ENCODE measurements at places on chromosomes 4 and X.
A peak's percentile ranks its signal among the peaks of the same experiment; 100 is the strongest.

DNA sequence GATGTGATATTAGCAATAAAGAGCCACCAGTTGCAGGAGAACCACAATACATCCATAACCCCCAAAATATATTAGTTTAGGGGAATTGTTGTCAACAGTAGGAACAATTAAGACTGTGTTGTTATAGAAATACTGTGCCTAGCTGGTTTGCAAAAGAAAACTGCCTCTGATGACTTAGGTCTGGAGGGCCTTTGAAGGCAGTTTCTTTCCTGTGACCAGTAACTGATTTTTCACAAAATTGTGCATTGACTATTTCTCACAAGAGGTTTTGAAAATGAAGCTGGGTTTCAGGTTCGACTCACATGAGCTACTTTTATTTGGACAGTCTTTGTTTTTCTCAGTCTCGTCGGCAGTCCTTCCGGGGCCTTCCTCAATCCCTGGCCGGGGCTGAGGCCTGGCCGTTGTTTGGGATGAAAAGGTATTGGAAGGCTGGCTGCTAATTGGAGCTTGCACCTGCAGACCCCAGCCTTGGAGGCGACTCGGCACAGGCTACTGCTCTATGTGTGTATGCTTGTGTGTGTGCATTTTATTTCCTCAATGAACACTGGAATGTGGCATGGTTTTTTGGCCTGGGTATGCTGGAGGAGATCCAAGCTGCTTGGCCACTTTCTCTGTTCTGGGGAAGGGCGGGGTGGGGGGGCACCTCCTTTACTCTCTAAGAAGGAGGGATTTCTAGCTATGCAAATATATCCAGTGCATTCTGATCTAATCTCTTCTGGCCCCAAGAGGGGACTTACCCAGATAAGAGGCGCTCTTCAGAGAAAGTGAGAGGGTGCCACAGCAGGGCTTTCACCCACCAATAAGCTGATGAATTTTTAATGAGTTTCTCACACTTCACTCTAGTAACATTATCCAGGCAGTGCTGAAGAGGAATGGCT is 49.5 kb upstream of the LNX1 start:
- no peak for DNase-seq

GRCh38 chrX:6917666-6918065 is 229.8 kb upstream of the STS start:
- no peak for DNase-seq

GRCh38 chrX:107766470-107767150 is 9.0 kb downstream of the TSC22D3 start:
- no peak for DNase-seq

GRCh38 chrX:77930581-77930980 is 20.1 kb downstream of the ATP7A start:
- DNase-seq, result no peak

- DNase-seq, result peak; percentile 19
Measured at GRCh38 chr4:48296365-48296764, 26.7 kb upstream of the TEC start.

- no peak for DNase-seq
Measured at GRCh38 chrX:320126-320783, 1.7 kb upstream of the GTPBP6 start.

- DNase-seq, result no peak
Measured at GRCh38 chr4:108141213-108141950, 27.4 kb downstream of the LEF1 start.

GRCh38 chrX:123731987-123732669 is 724 bp downstream of the THOC2 start:
- no peak for DNase-seq

- DNase-seq, result no peak
Measured at GRCh38 chr4:4456816-4457578, 70.1 kb downstream of the NSG1 start.

DNA sequence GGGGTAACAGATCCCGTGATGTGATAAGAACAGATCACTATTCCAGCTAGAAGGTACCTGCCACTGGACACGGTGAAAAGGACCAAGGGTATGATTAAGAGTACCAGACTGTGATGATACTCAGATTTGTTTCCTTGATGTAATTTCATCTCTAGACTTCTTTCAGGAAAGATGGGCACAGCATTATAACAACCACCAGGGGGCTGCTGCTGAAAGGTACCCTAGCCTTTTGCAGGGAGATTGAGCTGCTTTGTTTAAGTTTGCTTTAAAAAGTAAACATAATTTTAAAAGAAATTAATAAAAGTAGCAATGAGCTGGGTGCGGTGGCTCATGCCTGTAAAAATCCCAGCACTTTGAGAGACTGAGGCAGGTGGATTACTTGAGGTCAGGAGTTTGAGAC is 145.4 kb downstream of the EMCN start:
- DNase-seq, result no peak

- DNase-seq, result no peak
Measured at GRCh38 chr4:20831746-20832145, 131.5 kb downstream of the PACRGL start.

- no peak for DNase-seq
Measured at GRCh38 chr4:140931911-140932310, 175.7 kb upstream of the TBC1D9 start.

DNA sequence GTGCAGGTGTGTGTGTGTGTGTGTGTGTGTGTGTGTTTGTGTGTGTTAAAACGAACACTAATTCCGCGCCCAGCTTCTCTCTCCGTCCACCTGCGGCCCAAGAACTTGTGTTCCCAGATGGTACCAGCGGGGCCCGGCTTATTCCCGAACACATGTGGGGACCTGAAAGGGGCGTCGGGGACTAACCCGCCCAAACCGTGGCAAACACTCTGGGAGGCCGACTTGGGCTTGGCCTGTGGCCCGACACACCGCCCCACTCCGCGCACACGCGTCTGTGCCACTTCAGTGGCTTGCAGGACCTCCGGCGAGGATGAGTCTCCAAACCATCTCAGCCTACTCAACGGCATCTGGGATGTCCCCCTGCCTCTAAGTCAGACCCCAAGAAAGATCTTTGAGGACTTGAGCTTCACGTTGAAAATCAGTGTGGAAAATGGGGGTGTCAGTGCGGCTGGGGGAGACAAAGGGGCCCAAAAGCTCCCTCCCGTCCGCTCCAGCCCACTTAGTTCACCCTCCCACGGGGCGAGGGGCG is 790 bp upstream of the HHIP start:
- DNase-seq, result no peak

DNA sequence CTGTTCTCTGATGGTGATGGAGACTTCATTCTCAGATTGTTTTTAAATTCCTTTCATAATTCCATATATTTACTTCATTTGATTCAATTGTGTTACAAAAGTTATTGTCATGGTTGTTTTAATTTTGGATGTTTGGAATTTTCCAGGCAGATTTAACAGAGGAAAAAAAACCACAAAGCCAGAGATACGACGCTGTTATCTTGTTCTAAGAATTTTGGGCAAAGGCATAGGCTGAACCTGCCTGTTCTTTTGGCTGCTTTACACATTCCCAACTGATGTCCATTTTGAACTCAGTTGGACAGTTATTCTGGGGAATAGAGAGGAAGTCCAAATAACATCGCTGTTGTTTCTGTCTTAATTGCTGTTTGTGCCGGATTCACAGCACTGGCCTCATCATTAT is 65.7 kb downstream of the LINC00632 start:
- no peak for DNase-seq

- DNase-seq, result no peak
Measured at GRCh38 chr4:153403726-153404125, 59.2 kb downstream of the MND1 start.

DNA sequence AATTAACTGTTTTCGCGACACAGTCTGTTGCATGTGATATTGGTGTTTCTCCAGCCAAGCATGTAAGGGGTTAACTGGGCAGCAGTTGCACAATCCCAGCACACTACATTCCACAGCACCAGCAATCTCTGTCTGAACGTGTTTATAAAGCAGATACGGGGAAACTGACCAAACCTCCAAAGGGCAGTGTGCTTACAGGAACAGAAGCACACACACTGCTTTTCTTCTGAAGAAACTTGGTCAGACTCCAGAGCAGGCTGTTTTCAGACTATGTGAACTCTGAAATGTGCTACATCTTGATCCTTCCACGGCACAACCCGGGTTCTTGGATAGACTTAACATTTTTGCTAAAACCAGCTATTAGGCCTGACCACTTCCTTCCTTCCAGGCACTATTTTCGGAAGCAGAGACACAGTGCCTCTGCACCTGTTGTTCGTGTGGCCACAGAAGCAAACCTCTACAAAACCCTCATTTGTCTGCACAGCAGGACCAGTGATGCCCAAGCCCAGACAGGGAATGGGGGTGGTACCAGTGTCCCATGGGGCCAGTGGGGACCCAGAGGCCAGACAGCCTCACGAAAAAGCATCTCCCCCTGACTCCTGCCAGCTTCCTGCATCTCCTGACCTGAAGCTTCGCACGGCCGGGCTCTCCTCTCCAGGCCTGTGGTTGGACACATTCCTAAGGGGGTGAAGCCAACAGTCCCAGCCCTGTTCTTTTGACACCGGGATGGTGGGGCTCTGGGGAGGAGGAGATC is 90.1 kb downstream of the IRF2 start:
- peak; percentile 35 for DNase-seq

DNA sequence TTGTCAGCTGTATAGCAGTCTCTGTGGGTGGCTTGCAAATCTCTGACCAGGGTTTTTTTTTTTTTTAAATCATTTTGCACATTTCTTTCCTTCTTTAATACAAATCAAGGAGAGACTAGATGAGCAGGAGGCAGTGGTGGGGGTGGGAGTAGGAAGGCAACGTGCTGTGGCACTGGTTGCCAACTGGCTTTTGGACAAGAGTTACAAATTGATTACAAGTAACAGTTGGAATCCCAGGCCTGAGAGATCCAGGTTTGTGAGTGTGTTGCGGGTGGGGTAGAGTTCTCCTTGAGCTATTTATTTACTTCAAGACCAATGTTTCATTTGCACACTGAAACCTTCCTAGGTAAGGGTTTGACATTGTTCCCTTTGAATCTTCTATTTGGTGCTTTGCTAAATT is 325.3 kb downstream of the AFF2 start:
- DNase-seq, result no peak

DNA sequence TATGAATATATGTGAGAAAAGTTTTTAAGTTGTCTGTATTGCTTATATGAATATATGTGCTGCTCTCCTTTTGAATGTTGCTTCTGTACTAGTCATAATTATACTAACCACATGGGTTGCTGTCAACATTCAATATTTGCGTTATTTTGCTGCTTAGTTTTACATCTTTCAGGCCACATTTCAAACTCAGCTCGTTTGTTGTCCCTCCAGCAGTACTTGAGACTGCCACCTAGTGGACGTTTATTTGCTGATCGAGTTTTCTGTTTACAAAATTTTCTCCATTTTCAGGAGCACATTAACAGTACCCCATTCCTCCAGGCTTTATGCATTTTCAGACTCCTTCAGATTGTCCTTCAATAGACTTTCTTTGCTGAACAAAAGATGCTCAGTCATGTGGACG is 75.8 kb downstream of the NUDT11 start:
- peak; percentile 6 for DNase-seq

GRCh38 chrX:50769389-50770063 is 44.5 kb downstream of the SHROOM4 start:
- no peak for DNase-seq

GRCh38 chr4:140633124-140633523 is 64.4 kb upstream of the UCP1 start:
- no peak for DNase-seq

GRCh38 chrX:36462142-36462541 is 542.6 kb downstream of the CFAP47 start:
- DNase-seq, result no peak

DNA sequence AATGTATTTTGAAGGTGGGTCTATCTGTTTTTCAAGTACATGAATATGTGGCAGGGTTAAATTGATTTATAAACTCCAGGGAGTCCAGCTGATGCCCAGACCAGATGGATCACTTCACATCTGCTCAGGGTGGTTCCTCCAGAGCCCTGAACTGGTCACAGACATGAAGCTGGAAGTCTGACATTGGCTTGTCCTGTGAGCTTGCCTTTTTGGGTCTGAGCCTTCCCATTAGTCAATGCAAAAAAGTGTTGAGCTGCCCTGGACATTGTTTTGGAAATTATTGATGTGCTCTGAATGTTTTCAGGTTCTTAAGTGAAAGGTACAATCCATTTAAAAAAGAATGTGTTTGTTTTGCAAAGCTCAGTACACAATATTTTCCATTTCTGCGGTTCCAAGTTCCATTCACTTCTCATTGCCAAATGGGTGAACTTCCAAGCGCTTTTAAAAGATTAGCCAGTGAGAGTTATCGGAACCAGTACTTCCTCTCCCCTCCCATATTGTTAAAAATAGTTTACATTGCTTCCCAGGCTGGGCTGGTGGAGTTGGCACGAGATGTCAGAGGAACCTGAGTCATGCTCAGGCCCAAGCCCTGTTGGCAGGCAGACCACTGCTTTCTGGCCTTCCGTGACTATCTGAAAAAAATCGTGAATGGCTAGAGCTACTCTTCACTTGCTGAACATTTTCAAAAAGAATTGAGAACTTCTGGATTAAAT is 52.1 kb downstream of the PDGFRA start:
- DNase-seq, result no peak

GRCh38 chr4:174259580-174259979 is 23.9 kb downstream of the FBXO8 start:
- DNase-seq, result no peak

DNA sequence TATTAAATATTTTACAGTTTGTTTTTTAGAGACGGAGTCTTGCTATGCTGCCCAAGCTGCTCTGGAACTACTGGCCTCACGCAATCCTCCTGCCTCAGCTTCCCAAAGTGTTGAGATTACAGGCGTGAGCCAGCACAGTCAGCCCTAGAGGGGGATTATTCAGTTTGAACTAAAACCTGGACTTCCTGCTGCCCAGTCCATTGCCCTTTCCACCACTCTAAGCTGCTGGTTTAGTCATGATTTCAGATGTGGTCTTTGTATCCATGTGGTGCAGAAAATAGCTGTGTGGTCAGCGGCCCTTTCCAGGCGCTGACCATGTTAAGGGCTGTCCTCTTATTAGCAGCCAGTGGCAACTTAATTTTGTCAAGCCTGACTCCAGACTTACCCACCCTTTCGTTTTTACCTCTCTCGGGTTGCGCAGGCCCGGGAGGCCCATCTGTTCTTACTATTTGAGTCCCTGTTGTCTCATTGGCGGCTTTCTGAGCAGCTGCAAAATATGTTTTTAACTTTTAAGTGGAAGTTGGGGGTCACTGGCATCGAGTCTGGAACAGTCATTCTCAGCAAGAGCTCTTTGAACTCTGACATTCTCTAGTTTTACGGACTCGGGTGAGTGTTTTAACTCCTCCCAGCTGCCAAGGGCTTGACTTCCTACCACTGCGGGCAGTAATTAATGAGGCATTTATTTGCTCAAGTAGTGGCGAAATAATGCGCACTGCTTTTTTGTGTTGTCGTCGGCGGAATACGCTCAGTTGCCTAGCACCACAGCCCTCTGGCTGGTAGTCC is 773 bp upstream of the VMA21 start:
- DNase-seq, result peak; percentile 46

DNA sequence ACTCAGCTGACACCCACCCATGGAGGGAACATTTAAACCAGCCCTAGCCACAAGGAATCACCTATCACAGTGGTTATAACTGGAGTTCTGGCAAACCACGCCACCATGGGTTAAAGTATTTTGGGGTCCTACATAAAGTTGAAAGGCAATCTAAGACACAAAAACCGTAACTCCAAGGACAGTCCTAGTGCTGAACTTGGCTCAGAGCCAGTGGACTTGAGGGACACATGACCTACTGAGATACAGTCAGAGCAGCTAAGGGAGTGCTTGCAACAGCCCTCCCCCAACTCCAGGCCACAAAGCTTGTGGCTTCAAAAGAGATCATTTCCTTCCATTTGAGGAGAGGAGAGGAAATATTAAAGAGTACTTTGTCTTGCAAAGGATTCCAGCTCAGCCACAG is 300.5 kb downstream of the FGF13 start:
- no peak for DNase-seq
